Stimulated activated CD8-positive, alpha-beta memory T cell treated with anti-CD3 and anti-CD28 coated beads, Interleukin-4, amount 100 ng/mL, for 1 hour (primary cell): ENCODE measurements at places on chromosomes 2 and 18.

DNA sequence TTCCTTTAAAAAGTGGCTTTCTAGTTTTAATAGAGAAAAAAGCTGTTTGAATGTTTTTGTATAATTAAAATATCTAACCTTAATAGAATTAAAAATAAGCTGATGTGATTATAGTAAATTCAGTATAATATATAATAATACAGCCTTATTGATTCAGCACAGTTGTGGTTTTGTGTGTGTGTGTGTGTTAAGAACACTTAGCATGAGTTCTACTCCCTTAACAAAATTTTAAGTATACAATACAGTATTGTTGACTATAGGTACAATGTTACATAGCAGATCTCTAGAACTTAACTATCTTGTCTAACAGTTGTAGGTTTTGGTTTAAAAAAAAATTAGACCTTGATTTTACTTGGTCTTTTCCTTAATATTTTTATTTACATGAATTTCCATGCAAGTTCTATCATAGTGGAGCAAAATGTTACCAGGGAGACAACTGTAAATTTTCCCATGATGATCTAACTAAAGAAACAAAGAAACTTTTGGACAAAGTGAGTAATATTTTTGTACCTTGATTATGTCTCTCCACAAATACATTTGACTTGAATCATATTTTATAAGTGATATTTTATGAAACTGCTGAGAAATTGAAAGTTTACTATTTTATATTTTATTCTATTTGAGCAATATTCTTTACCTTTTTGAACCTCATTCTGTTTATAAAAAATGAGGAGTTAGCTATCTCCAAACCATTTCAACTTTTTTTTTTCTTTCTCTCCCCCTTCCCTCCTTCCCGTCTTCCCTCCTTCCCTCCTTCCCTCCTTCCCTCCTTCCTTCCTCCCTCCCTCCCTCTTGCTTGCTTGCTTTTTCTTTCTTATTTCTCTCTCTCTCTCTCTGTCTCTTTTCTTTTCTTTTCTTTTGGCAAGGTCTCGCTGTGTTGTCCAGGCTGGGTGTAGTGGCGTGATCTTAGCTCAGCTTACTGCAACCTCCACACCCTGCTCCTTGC is 46.3 kb downstream of the ZC3H6 start:
- no peak for DNase-seq

DNA sequence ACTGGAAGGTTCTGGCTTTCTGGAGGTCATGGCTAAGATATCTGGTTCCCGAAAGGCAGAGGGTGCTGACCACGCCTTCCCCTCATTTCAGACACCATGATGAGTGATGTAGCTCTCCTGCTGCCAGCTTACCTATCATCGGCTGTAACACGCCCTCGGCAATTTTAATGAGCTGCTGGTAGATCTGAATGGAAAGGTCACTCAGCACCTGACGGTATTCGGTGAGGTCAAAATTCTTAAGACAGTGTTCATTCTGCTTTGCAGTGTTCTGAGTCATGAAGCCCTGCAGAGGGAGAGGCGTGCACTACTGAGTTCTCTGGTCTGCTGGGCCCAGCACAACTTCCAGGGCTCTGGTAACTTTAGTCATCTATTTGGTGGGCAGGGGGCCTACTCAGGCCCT is 25.7 kb upstream of the ACAA2 start:
- DNase-seq, result no peak

- peak; percentile 63 for DNase-seq
These were observed at the start of gene ITGAV for GRCh38 chr2:186589612-186590349. Gene ITGAV, plus strand, starts transcription at chr2:186590056. Its CDS starts 283 bp downstream, at chr2:186590339.

DNA sequence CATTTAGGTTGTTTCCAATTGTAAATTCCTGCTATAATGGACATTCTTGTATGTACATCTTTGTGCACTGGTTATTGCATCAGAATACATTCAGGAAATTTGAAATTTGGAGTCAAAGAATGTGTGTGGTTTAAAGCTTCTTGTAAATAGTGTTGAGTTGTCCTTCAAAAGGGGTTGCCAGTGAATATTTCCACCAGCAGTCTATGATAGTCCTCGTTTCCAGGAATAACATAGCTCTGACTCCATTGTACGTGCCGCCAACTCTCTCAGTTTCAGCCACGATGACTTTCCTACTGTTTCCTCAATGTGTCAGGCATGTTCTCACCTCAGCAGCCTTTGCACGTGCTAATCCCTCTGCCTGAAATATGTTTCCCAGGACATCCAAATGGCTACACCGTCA is 10.9 kb upstream of the HS6ST1 start:
- DNase-seq, result no peak

DNA sequence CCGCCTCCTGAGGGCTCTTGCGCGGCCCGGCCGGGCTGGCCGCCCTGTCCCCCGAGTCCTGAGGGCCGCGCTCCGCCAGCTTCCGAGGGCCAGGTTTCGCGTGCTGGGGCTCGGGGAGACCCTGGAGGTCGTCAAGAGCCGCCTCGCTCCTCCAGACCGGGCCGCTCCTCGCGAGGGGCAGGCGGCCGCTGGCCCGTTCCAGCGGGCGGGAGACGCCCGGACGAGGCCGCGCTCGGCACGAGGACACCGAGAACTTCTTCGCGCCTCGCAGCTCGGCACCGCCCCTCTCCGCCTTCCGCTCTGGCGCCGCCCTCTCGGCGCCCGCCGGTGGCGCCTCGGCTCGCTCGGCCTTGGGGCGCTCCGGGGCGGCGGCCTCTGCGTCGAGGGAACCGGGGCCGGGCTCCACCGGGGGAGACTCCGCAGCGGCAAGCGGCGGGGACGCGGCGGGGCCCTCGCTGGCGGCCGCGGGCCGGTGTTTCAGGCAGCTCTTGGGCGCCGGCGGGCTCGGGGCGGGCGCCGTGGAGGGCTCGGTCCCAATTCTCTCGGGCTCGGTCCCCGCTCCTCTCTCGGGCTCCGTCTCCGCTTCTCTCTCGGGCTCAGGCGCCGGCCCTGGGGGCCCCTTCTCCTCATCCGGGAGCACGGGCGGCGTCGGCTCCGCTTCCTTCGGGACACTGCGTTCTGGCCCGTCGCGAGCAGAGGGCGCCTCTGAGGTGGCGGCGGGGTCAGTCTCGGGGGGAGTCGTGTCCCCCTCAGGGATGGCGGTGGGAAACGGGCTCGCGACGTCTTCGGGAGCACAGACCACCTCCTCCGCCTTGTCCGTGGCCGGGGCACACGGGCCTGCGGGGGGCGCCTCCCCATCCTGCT is 91.6 kb upstream of the MGAT4A start:
- DNase-seq, result no peak

GRCh38 chr2:190881598-190882410 is 1.2 kb downstream of the GLS start:
- DNase-seq, result peak; percentile 52

- no peak for DNase-seq
These were observed 6.3 kb upstream of the PARD3B start for GRCh38 chr2:204539019-204539385.

DNA sequence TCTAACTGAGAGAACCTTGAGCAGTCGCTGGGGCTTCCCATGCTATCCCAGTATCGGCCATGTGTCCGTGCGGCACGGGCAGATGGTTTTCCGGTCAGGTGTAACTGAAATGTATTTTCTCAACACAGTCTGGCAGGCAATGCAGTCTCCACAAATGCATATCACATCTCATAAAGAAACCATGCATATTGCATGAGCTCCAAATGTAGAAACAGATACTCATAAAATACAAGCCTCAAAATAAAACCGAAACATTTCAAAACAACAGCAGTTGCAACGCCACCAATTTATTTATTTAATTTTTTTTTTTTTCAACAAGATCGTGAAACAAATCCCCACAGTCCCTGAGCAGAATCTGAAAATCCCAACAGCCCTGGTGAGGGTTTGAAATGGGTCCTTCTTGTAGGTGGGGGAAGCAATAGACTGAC is 299.4 kb downstream of the LPIN1 start:
- no peak for DNase-seq

DNA sequence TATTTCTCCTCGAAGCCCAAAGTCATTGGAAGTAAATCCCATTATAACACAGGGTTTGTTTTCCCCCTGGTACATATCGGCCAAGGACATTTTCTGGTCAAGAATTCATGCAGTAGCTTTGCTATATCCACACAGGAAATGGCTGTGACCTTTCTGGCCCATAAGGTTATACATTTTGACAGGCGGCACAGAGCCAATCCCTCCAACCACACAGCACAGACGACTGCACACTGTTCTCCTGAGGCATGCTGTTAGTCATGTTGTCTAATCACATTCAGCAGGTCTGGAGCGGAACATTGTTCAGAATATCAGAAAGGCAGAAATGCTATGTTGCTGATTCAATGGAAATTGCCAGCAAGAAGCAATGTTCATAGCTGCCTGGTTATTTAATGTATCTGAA is 742.3 kb upstream of the SLC8A1 start:
- no peak for DNase-seq

- no peak for DNase-seq
These were observed 54.5 kb downstream of the ODC1 start for GRCh38 chr2:10393640-10393982.

DNA sequence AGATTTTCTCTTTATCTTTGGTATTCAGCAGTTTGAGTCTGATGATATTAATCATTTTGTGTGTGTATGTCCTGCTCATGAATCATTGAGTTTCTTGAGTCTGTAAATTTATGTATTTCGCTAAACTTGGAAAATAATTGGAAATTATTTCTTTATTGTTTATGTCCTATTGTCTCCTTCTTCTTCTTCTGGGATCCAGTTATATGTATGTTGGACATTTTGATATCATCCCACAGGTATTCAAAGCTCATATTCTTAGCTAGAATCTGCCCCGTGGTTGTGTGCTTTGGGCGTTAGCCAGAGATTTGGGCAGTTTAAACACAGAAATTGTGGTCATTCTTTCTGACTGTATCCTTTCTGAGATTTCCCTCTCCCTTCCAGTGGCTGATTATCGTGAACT is 243.0 kb upstream of the SPRED2 start:
- DNase-seq, result no peak

DNA sequence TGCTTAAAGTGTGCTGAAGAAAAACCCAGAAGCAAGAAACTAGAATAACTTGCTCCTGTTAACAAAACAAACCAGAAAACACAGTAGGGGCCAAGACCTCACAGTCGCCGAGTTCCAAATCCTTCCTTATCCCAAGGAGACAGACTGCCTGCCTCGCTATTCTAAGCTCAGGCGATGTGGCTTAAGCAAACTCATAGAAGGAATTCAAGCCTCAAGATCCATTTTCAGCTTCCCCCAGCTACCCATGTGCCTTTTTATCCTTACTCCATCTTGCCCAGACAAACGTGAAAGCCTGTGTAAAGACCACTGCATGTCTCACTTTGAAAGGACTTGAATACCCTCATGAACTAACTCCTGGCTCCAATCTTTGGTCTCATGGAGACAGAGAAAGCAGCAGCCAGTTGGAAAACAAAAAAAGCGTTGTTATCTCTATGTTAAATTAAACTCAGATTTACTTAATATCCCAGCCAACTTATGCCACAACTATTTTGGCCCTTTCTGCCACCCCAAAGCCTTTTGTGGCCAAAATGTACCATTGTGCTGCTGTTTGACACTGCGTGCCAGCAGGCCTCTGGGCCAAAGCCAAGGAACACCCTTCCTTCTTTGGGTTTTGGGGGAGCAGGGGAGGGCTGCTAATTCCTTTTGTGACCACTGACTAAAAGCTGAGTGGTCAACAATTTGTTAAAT is 123.2 kb upstream of the FZD5 start:
- no peak for DNase-seq

GRCh38 chr2:182897137-182897536 is 30.7 kb upstream of the FRZB start:
- no peak for DNase-seq

DNA sequence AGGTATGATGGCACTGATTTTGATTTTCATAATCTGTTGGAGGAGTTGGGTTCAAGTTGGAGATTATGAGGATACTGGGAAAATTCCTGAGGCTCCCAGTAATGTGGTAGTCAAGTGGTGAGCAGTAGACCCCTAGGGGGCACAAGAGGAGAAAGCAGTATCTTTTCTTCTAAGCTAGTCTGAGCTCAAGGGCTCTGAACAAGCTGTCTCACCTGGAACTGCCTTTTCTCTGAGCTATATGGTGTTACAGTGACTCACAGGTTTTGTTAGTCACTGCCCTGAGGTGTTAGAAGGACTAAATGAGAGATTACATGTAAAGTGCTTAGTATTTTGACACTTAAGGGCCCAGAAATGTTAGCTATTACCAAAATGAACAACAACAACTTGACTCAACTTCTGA is 42.2 kb downstream of the CD302 start:
- DNase-seq, result no peak

DNA sequence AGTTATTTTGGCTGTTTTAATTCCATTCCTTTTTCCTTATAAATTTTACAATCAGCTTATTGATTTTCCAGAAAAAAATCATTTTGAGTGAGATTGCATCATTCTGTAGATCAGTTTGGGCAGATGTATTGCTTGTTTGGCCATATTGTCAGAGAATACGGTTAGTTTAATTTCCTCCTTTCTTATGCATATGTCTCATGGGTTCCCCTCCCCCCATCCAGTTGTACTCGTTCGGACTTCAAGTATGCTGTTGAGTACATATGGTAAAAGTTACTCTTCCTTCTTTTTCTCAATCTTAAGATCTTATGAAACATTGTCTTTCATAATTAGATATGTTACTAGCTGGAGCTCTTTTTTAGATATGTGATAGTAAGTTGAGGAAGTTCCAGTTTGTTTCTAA is 131.2 kb upstream of the TTC27 start:
- DNase-seq, result no peak

- DNase-seq, result no peak
These were observed 94.9 kb downstream of the RNF152 start for GRCh38 chr18:61797696-61798590.

- DNase-seq, result no peak
These were observed 160.2 kb downstream of the GBX2 start for GRCh38 chr2:236008006-236008405.

GRCh38 chr2:45812011-45812500 is 160.6 kb downstream of the PRKCE start:
- no peak for DNase-seq

DNA sequence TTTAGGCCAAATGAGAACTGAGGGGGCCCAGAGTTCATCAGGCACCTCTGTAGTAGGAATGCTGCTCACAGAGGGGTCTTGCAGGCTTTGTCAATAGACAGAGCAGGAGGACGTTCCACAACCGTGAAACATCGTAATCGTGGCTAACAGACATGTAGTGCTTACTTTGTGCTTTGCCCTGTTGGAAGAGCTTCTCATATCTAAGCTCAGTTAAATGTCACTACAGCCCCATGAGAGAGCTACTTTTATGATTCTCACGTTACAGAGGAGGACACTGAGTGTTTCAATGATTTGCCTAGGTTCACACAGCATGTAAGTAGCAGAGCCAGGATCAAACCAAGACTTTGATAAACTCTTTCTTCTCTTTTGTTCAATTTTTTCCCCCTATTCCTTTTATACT is 136.6 kb downstream of the MYCN start:
- DNase-seq, result no peak

GRCh38 chr2:172926785-172927640 is 148.6 kb upstream of the MAP3K20 start:
- DNase-seq, result no peak

GRCh38 chr2:231364961-231365810 is 30.3 kb upstream of the B3GNT7 start:
- no peak for DNase-seq

- no peak for DNase-seq
These were observed 17.5 kb downstream of the PECR start for GRCh38 chr2:216064014-216064630.

DNA sequence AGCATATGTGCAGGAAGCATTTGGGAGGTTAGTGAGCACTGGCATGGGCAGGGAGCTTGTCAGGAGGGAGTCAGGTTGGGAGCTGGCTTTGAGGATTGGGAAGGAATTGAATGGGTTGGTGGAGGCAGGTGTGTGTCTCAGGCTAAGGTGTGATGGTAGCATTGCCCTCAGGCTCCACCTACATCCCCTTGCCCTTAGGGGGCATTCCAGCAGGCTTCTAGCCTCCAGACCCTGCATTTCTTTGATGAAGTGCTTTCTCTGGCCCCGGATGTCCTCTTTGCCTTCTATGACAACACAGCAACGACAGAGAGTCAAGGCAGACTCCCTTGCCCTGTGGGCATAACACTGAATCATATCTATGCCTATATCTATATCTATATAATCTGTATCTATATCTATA is 13.5 kb downstream of the RHBDD1 start:
- no peak for DNase-seq
